ENCODE measurements at places on chromosomes 3 and 15.

DNA sequence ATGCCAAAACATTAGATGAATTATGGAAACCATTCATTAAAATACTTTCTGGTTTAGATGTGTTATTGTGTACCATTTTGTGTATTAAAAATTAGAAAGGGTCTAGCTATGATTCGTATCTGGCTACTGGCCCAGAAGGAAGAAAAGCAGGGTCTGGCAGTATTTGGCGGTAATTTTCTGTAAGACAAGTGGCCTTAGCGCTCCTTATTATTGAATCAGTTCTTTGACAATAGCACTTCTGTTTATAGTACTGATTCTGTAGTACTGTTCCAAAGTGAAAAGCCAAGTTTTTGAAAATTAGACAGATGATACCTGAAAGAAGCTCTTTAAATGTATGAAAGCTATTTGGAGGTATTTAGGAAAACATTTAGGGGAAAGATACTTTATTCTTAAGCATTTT lies 10.2 kb downstream of the GLCE start:
- DNase-seq = no peak

DNA sequence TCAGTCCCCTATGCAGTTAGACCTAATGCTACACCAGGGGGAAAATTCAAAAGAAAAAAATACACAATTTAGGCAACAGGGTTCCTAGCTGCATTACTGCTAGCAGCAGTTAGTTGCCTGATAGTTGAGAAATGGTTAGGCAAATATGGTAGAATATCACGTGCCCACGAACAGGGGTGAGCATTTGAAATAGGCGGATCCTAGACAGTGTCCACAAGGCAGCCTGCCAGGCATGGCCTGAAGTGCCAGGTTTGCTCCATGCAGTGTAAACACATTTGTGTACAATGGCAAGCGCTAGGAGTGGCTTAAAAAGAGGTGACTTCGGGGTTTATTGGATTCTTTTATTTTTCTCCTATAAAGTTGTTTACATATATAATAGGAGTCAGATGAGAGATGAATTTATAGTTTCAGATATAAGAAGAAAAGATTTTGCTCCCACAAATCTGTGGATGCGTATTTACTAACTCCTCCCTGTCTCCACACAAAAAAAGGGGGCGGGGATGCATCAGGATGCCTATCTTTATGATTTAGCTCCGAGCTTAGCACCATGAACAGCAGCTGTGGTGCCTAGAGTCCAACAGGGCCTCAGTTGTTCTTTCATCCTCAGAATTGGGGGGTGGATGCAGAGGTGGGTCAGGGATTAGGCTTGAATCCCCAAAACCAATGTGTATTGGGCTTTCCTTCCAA lies 3.9 kb upstream of the TGM4 start:
- no peak for DNase-seq

- DNase-seq = no peak
Measured at GRCh38 chr15:42994546-42994945, 74.0 kb upstream of the TTBK2 start.

- no peak for DNase-seq
Measured at GRCh38 chr3:175410251-175410650, 551.1 kb downstream of the NAALADL2 start.

DNA sequence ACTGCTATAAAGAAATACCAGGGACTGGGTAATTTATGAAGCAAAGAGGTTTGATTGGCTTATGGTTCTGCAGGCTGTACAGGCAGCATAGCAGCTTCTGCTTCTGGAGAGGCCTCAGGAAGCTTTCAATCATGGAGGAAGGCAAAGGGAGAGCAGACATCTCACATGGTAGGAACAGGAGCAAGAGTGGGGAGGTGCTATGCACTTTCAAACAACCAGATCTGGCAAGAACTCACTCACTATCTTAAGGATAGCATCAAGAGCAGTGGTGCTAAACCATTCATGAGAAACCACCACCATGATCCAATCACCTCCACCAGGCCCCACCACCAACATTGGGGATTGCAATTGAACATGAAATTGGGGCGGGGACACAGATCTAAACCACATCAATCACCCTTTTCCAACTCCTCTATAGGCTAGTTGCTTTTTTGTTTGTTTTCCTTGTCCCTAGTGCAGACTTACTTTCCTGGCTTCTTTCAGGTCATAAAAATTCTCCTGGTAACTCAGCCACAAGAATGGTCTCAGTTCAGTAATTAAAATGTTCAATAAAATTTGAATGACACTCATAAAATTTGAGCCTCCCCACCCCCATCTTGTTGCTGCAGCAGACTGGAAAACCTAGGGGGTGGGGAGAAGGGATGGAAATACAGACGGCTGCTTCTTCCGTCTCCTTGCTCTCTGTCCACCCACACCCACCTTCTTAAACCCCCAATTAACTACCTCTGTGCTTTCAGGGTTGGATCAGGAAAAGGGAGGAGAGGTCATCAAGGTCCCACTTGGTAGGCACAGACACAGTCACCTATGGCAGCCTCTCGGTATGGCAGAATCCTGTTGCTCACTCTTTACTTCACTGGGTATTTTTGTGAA lies 16.3 kb upstream of the TIPARP start:
- DNase-seq = no peak

DNA sequence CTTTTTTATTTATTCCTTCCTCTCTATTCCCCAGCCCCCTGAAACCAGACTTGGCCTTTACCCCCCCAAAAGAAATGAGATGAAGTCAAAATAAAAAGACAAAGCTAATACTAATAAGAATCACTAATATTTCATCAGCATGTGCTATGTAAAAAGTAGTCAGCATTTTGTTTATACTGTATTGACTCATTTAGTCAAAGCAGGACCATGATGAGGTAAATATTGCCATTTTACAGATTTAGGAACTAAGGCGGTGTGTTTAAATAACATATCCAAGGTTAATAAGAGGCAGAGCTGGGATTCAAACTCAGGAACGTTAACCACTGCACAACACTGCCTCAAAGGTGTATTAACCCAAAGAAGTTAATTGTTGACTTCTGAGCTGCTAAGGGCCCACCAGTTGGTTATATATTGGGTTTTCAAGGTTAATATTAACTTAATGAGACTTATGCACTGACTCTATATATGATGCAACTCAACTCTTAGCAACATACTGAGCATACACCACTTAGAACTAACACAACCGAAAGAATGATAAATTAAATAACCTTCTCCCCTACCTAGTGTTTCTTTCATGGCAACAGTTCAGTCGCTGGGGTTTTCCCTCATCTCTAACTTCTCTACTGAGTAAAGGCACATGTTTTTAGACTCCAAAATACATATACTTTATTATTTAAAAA lies 34.7 kb downstream of the FOXP1 start:
- no peak for DNase-seq

DNA sequence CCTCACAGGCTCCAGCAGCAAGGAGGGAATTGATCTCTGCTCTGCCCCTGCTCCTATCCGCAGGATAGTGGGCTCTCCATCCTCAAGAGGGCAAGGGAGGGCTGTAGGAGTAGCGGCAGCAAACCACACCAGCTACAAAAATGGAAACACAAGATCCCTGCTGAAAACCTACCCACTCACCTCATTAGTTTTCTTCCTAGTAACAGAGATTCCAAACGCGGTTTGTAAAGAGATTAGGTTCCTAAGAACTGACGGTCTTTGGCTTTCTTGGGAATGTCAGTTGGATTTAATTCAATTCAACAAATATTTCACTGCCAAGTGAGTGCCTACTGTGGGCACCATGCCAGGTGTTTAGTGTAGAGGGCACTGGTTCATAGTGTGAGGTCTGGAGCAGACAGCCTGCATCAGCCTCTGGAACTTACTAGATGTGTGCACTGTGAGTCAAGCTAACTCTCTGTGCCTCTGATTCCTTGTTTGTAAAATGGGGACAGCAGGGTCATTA lies 84.7 kb downstream of the MRPL46 start:
- DNase-seq = no peak
